ENCODE measurements at places on chromosomes 11 and 22.

- peak overlapping the region; percentile 66 for H3K4me3 ChIP-seq
- no peaks in the 10 kb centered on the region for H3K27me3 ChIP-seq
- peak; percentile 79 for DNase-seq
Measured at GRCh38 chr11:75429902-75430713, 2.9 kb downstream of the KLHL35 start.

GRCh38 chr11:124747406-124748099 lies 4.5 kb downstream of the VSIG2 start:
- peaks cover 37% of the 10 kb centered on the region for H3K4me1 ChIP-seq
- no peaks in the 10 kb centered on the region for H3K36me3 ChIP-seq
- no peak overlapping the region for H3K27ac ChIP-seq
- no peak for DNase-seq

DNA sequence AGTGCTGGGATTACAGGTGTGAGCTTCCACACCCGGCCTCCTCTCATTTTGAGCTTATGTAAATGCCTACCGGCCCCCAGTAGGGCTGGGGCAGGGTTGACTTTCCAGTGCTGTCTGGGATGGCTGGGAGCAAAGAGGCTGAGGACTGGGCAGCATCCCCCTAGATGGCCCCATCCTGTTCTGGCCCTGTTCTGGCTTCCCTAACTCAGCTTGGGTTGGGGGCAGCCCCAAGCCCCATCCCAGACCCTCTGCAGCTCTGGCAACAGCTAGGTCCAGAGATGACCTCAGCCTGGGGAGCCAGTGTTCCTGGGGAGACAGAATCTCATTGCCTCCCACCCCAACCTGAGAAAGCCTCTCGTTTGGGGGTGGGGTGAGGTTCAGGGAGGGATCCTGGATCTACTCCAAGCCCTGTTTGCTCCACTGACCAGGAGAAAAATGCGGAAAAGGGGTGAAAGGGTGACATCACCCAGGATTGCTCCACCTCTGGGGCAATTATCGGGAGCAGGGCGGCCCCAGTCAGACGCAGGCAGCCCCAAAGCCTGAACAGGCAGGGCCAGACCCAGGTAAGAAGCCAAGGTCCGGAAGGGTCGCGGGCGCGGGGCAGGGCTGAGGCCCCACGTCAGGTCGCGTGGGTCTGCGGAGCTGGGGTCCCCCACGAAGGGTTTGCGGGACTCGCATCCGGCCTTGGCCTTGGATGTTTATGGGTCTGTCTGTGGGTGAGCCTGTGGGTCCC lies at the start of gene PNPLA2:
Gene PNPLA2 (plus strand): TSS at position 519 of the 733 bp plus-strand sequence. CDS start 805 bp downstream, outside the sequence.
- DNase-seq = peak; percentile 11
- no peaks in the 10 kb centered on the region for H3K27me3 ChIP-seq
- H3K4me1 ChIP-seq = peaks cover 26% of the 10 kb centered on the region
- H3K4me3 ChIP-seq = peak within 1 kb of the TSS; percentile 89

GRCh38 chr11:98772893-98773292 lies 247.9 kb upstream of the CNTN5 start:
- no peak for DNase-seq
- no peak overlapping the region for H3K4me3 ChIP-seq
- H3K27me3 ChIP-seq = no peaks in the 10 kb centered on the region
- H3K36me3 ChIP-seq = no peaks in the 10 kb centered on the region

DNA sequence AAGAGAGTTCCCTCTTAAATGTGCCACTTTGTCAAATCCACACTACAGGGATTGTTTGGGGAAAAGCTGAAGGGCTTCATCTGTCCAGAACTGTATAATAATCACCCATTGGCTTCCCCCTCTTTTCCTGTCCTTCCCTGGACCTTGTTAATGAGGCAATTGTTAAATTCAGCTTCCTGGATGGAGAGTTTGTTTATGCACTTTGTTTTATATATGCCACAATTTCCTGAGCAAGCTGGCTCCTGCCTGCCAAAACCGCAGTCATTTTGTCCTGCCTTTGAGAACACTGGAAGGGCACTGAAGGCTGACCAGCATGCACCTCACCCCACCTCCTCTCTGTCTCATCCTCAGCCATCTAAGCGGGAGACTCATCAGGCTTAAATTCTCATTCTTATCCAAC lies 86.2 kb downstream of the MSANTD4 start:
- H3K27ac ChIP-seq = peak overlapping the region; percentile 19
- H3K4me1 ChIP-seq = peaks cover 32% of the 10 kb centered on the region
- H3K27me3 ChIP-seq = no peaks in the 10 kb centered on the region
- no peaks in the 10 kb centered on the region for H3K36me3 ChIP-seq
- peak; percentile 88 for DNase-seq

- H3K4me3 ChIP-seq = no peak overlapping the region
- H3K27ac ChIP-seq = no peak overlapping the region
- H3K4me1 ChIP-seq = no peaks in the 10 kb centered on the region
Measured at GRCh38 chr11:14981507-14981906, 9.4 kb upstream of the CALCA start.

GRCh38 chr11:7499081-7499480 lies 13.8 kb downstream of the OLFML1 start:
- H3K36me3 ChIP-seq = no peaks in the 10 kb centered on the region
- no peak for DNase-seq
- H3K27me3 ChIP-seq = peaks cover 32% of the 10 kb centered on the region

GRCh38 chr11:44600839-44601383 lies 35.4 kb downstream of the CD82 start:
- no peak for DNase-seq
- no peaks in the 10 kb centered on the region for H3K4me1 ChIP-seq
- no peak overlapping the region for H3K27ac ChIP-seq
- H3K4me3 ChIP-seq = no peak overlapping the region

GRCh38 chr22:47736186-47737034 lies 974.0 kb downstream of the TBC1D22A start:
- no peak overlapping the region for H3K4me3 ChIP-seq
- no peaks in the 10 kb centered on the region for H3K27me3 ChIP-seq
- peaks cover 6% of the 10 kb centered on the region for H3K36me3 ChIP-seq
- peaks cover 21% of the 10 kb centered on the region for H3K4me1 ChIP-seq
- DNase-seq = peak; percentile 86

GRCh38 chr11:6824136-6824823 lies 21.2 kb upstream of the OR10A5 start:
- H3K27ac ChIP-seq = no peak overlapping the region
- no peak overlapping the region for H3K4me3 ChIP-seq
- H3K36me3 ChIP-seq = no peaks in the 10 kb centered on the region
